ENCODE measurements at places on chromosomes 6 and 20.

- no peak for DNase-seq
Observed at GRCh38 chr6:2147261-2147660, 98.1 kb downstream of the GMDS start.

DNA sequence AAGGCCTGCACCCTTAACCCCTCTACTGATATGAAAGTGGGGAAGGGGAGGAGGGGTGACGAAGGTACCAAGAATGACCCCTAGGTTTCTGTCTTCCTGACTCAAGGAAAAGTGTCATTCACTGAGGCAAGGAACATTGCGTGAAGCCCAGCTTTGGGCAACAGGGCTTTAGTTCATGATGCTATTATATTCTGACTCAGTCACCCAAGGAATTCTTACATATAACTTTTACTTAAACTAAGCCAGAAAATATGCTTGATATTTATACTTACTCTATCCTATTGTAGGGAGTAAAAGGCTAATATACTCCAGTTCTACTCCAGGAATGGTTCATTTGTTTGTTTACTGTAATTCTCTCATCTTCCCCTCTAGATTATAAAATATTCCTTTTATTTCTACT is 60.5 kb downstream of the DOP1A start:
- no peak for DNase-seq

DNA sequence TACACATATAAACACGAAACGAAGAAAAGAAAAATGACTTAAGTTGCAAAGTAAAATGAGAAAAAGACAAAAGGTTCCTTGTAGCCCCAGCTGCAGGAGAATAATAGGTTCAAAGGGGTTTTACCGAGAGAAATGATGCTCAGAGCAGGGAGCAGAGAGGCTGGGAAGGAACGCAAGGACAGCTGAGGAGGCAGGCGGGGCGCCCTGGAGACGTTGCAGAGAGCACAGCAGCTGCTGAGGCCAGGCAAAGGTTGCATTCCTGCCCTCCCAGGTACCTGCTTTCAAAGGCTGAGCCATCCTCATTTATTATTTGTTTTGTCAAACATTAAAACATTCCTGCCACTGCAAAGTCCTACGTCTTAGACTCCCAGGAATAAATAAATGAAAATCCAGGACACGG is 16.2 kb upstream of the VAPB start:
- no peak for DNase-seq

DNA sequence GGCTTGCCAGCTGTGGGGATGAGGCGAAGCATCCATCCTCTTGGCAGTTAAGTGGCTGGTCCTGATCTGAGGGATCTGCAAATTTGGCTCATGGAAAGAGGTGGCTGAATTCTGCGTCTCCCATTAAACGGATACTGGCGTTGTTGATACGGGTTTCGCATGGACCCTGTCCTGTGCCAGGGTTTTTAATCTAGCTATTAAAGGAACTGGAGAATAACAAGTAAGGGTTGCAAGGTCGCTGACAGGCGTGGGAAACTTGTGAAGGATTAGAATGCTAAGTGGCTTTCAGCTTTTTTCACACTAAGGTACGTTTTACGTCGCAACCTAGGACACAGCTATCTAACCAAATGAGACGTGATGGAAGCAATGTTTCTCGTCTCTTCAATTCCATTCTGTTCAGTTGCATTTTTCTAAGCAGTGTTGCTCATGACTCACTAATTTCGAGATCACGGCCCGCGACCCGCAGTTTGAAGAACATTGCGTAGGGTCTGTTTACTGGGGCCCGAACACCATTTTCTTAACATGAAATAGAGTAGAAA is 852 bp downstream of the GMNN start:
- DNase-seq, result no peak

- DNase-seq, result no peak
Observed at GRCh38 chr6:33205191-33206026, 954 bp downstream of the HSD17B8 start.

DNA sequence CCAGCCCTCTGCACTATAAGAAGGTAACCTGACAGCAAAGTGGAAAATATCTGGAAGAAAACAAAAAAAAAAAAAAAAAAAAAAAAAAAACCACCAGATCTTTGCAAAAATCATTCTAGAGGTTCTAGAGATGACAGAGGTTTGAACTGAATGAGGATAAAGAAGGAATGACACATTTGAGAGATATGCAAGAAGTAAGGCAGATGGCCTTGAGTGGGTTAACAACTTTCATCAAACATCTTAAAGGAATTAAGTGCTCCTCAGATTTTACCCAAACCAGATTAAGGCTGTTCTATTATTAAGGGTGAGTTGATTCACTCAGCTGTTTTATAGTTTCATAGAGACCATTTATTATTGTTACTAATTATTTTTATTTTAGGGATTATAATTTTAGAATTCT is 62.0 kb downstream of the RSPO3 start:
- no peak for DNase-seq
